ENCODE measurements at places on chromosomes 12 and 14. TPM values are rescaled to one million over a fixed set of nuclear protein-coding genes. Genes with fewer than 3 reads are reported as not detected.

The MBIP gene
- total RNA-seq = 16.2 TPM

The OR4K15 gene
- not detected for total RNA-seq

The BIN2 gene
- total RNA-seq = 2.0 TPM

The SAV1 gene
- 34.5 TPM for total RNA-seq

DNA sequence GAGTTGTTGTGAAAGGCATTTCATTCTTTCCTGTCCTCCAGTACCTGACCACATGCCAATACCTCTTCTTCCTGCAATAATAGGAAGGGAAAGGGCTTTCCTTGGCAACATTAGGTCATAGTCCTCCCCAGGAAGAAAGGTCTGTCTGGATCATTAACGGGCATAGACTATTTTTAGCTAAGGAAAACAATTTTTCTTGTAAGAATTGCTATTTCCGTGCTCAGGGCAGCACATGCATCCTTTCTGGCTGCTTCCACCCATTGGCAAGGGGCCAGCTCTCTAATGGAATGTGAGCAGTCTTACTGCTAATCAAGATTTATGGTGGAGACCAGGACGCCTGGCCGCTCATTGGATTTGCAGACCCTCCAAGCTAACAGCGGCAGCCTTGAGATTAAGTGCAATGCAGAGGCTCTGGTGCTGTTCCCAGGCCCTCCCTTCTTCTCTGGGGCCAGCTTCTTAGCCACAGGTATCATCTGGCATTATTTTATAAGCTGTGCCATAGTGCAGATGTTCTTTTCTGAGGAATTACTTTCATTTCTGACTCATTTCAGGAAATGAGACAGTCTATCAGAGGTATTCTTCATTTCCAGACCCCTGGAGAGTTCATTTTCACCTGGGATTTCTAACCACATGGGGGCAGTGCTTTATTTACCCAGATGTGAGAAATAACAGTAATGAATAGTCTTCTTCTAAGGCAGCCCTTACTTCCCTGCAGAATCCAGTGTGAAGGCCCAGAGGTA, 52.9 kb downstream of the ANO6 start:
- peak; percentile 93 for DNase-seq
- H3K36me3 ChIP-seq = no peaks in the 10 kb centered on the region
- H3K4me3 ChIP-seq = peak overlapping the region; percentile 15
- H3K4me1 ChIP-seq = peaks cover 85% of the 10 kb centered on the region

DNA sequence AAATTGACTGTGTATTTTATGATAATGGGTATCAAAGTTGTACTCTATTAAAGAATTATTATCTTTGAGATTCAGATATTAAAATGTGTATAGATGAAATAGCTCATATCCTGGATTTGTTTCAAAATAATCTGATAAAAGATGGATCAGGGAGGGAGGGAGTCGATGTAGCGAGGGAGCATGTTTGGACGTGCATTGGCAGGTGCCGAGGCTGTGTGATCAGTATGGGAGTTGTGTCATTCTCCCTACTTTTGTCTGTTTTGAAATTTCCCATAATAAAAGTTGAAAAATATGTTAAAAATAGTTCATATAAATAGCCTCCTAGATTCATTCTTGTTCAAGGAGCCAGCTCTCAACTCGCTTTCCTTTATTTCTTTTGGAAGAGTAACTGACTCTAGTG, 171.6 kb upstream of the HIF1A start:
- DNase-seq = no peak
- H3K4me3 ChIP-seq = no peak overlapping the region
- peaks cover 49% of the 10 kb centered on the region for H3K4me1 ChIP-seq
- H3K27me3 ChIP-seq = no peaks in the 10 kb centered on the region

The RPS6KA5 gene
- total RNA-seq = 30.8 TPM

The TIMELESS gene
- 2.3 TPM for total RNA-seq

DNA sequence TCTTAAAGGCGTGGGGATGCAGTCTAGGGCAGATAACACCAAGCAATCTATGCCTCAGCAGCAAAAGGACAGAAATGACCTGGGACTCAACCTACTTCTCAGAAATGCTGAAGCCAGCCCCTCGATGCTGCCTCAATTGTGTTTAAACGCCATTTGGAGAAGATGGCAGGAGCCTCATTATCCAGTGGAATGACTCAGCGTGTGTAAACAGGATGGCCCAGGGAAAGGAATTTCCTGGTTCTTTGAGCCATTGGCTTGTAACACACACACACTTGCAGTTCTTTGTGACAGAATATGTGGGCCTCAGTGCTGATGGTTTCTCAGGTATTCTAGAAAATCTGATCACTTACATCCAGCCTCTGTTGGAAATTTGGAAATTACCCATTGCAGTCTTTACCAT, 154.3 kb downstream of the NTF3 start:
- H3K4me1 ChIP-seq = peaks cover 8% of the 10 kb centered on the region
- peaks cover 14% of the 10 kb centered on the region for H3K36me3 ChIP-seq
- no peak overlapping the region for H3K27ac ChIP-seq
- no peak overlapping the region for H3K4me3 ChIP-seq

The PLA2G1B gene
- not detected for total RNA-seq

The MIP gene
- total RNA-seq = not detected

The NID2 gene
- 77.2 TPM for total RNA-seq

DNA sequence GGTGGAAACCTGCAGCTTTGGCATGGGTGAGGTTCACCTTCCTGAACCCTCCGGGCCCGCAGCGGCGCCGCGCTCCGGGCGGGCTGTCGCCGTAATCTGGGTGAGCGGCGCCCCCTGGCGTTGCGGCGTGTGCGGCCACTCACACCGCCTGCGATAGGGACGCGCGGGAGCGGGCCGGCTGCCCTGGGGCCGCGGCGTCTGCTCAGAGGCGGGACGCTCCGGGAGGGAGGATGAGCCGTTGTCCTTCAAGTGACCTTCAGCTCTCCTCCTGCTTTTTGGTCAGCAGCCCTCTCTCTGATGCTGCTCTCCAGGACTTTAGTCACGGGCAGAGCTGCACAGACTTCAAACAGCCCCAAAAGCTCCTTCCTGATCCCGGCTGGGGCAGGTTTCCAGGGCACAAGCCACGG, 211.7 kb upstream of the FKBP4 start:
- H3K4me1 ChIP-seq = peaks cover 27% of the 10 kb centered on the region
- H3K36me3 ChIP-seq = peaks cover 57% of the 10 kb centered on the region
- H3K27ac ChIP-seq = peak overlapping the region; percentile 53
- no peak for DNase-seq
- peak overlapping the region; percentile 23 for H3K4me3 ChIP-seq

- DNase-seq = no peak
- H3K27me3 ChIP-seq = no peaks in the 10 kb centered on the region
- H3K36me3 ChIP-seq = no peaks in the 10 kb centered on the region
- H3K4me1 ChIP-seq = no peaks in the 10 kb centered on the region
- no peak overlapping the region for H3K27ac ChIP-seq
- no peak overlapping the region for H3K4me3 ChIP-seq
Measured at GRCh38 chr12:105641749-105642148, 311.3 kb downstream of the C12orf75 start.

The ABCC9 gene
- 58.6 TPM for total RNA-seq

The CCDC196 gene
- total RNA-seq = not detected

- no peak for DNase-seq
- H3K4me3 ChIP-seq = no peak overlapping the region
- H3K36me3 ChIP-seq = peaks cover 41% of the 10 kb centered on the region
- no peaks in the 10 kb centered on the region for H3K4me1 ChIP-seq
- no peak overlapping the region for H3K27ac ChIP-seq
Measured at GRCh38 chr12:1488908-1489381, 105.4 kb downstream of the FBXL14 start.

The TGM1 gene
- 3.3 TPM for total RNA-seq

GRCh38 chr14:22099942-22100763, 426.5 kb upstream of the OR4E1 start:
- H3K4me1 ChIP-seq = no peaks in the 10 kb centered on the region
- H3K27me3 ChIP-seq = no peaks in the 10 kb centered on the region

GRCh38 chr12:127703026-127703425, 563.9 kb upstream of the TMEM132C start:
- no peak overlapping the region for H3K4me3 ChIP-seq
- H3K4me1 ChIP-seq = no peaks in the 10 kb centered on the region
- DNase-seq = no peak
- H3K36me3 ChIP-seq = no peaks in the 10 kb centered on the region

The CLEC2B gene
- 11.3 TPM for total RNA-seq

Measured in esophagus muscularis mucosa (tissue), 4 donors.